Activated naive CD4-positive, alpha-beta T cell treated with anti-CD3 and anti-CD28 coated beads, Interleukin-2, amount 50 U/mL, for 72 hours (primary cell): ENCODE measurements at places on chromosomes 2 and 18.

DNA sequence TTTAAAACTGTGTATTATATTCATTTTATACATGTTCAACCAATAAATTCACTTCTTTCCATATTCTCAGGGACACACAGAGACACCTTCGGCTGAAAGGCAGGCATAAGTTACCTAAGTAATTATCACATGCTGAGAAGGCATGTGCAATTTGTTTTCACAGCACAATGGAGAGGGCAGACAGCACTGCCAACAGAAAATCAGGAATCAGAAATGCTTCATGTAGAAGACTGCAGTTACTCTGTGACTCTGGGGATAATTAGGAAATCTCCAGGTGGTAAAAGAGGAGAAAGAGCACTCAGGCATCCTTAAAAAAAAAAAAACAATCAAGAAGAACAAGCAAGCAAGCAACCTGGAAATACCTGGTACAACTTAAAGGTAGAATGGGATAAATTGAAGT, 49.3 kb downstream of the DSEL start:
- DNase-seq: no peak

DNA sequence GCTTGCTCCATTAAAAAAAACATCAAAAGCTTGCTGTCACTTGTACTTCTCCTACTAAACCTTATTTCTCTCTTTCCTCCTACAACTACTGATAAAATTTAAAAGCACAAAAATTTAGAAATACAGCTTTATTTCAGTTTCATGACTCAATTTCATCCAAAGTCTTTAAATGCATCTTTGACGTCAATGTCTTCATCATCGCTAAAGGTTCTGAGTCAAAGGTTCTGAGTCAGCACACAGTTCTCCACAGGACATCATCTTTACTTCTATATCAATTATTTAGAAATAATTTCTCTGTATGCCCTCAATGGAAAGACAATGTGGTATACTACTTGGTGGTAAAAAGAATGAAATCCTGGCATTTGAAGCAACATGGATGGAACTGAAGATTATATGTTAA, 163.9 kb upstream of the DNMT3A start:
- no peak for DNase-seq

GRCh38 chr18:79532313-79533007, 136.7 kb downstream of the NFATC1 start:
- no peak for DNase-seq

DNA sequence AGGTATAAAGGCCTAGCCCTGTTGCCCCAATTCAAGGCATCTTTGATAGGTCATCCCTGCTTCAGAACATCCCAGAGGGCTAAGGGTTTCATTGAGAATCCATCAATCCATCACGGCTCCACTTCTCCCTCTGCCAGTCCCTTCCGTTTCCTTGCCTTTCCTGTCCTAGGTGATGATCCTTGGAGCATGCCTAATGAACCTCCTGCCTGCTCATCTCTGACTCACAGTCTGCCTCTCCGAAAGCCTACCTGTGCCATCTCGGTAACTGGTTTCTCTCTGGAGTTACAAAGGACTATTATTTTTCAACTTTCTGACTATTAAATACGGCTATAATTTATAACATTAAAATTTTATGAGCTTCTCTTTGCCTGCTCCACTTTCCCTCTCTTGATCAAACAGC, 36.7 kb upstream of the OSBPL6 start:
- DNase-seq: no peak

- DNase-seq: no peak
These were observed 102.4 kb downstream of the BABAM2 start for GRCh38 chr2:27992787-27993401.

DNA sequence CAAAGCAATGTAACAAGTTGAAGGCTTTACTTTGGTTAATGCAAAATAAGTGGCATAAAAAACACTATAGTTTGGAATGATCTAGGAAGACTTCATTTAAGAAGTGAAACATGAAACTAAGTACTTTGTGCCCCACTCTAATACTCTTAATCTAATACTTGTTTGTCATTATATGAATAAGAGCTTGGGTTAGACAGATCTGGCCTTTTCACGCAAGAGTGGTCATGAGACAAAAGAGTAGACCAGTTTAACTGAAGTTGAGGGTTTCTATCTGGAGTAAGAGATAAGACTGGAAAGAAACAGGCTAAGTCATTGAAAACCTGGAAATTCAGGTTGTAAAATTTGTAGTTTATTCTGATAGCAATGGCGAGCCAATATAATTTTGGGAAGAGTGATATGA, 2.8 kb downstream of the SLC30A6 start:
- no peak for DNase-seq

GRCh38 chr2:128558441-128558840, 239.8 kb upstream of the HS6ST1 start:
- DNase-seq: no peak

GRCh38 chr2:21096458-21096857, 27.3 kb upstream of the TDRD15 start:
- no peak for DNase-seq

GRCh38 chr2:97967216-97967592, 28.5 kb downstream of the TMEM131 start:
- no peak for DNase-seq

- no peak for DNase-seq
These were observed 443 bp downstream of the CPSF3 start for GRCh38 chr2:9423922-9424272.

DNA sequence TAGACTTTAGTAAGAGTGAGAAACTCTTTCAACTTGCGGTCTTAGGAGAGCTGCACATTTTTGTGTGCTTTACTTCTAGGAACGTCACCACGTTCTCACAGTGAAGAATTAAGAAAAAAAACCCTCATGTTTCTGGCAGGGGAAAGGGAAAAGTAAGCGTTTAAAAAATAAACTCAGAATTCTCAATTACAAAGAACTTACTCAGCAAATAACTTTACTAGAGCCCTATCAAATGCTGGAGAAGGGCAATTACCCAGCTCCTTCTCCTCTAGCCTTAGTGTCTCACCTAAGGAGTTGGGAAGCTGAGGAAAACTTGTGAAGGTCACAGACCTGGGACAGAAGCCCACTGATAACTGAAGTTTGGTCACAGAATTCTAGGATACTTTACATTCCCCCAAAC, 1500.3 kb downstream of the LRP1B start:
- no peak for DNase-seq

GRCh38 chr18:13176847-13177246, 41.7 kb upstream of the LDLRAD4 start:
- no peak for DNase-seq

- DNase-seq: no peak
These were observed 31.0 kb downstream of the INSIG2 start for GRCh38 chr2:118119158-118119727.

- peak; percentile 69 for DNase-seq
These were observed 7.7 kb upstream of the SP140L start for GRCh38 chr2:230319211-230319862.

- DNase-seq: no peak
These were observed 8.7 kb upstream of the COX7A2L start for GRCh38 chr2:42369532-42370229.

DNA sequence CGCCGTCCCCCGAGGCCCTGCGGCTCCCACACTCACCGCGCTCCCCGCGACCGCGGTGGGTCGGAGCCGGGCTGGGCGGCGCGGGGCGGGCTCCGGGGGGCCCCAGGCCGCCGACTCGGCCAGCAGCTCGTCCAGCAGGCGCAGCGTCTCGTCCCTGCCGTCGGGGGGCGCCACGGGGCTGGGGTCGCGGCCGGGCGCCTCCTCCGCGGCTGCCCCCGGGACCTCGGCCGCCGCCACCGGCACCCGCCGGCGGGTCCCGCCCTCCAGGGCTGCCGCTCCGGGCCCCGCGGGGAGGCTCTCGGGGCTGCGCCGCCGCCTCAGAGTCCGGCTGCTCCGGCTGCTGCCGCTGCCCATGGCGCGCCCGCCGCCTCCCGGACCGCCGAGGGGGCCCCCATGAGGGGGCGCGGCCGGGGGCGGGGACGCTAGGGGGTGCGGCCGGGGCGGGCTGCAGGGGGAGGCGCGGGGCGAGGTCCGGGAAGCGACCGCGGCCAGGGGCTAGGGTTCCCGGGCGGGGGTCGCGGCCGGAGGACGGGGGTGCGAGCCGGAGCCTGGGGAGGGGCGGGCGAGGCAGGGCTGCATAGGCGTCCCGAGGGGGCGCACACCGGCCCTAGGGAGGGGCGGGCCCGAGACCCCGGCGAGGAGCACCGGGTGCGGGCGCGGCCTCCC, at the start of gene CYS1:
TSS of gene CYS1 (minus strand) at position 542 of the 666 bp plus-strand sequence. CDS start at position 354, 188 bp downstream.
- DNase-seq: peak; percentile 33

DNA sequence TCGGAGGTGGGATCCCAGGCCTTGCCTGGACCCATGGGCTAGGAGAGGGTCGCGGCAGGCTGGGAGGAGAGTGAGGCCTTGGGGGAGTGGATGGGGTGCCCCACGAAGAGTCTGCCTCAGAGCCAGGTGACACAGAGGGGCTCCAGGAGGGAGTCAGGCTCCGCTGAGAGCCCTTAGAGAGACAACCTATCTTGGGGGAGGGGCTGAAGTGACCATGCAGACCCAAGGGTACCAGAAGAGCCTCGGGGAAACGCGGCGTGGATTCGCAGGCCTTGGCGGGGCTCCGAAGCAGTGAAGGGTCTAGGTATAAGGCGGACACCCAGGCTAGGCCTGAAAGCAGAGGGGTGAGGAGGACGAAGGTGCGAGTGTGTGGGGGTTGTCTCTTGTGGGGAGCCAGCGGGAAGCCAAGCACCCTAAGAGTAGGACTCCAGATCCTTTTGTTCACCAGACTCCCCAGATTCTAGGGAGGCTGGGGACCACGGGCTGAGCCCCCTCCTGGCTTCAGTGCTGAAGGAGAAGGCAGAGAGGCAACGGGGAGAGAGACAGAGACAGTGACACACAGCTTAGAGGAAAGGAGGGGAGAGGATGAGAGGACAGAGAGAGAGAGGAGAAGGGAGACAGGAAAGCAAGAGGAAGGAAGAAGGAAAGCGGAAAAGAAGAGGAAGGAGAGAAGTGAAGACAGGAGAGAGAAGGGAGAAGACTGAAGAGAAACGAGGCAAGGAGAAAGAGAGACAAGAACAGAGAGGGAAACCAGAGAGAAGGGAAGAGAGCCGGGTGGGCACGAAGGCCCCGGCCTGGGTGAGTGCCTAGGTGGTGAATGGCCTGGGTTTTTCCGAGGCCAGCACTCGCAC, 1.1 kb upstream of the HOXD11 start:
- no peak for DNase-seq

DNA sequence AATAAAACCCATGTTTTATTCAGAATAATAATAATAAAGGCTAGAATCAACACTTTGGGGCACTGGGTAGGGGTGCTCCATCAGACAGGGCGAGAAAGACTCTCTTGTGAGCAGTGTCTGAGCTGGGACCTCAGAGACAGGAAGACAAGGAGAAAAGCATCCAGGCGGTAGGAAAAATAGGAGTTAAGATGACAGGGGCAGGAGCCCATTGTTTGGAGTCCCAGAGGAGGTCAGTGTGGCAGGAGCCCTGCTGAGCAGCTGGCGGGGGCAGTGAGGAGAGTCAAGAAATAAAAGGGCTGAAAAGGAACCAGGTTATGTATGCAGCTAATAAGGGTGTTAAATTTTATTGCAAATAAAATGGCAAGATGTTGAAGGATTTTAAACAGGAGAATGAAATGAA, 457.4 kb downstream of the FBXO15 start:
- no peak for DNase-seq

DNA sequence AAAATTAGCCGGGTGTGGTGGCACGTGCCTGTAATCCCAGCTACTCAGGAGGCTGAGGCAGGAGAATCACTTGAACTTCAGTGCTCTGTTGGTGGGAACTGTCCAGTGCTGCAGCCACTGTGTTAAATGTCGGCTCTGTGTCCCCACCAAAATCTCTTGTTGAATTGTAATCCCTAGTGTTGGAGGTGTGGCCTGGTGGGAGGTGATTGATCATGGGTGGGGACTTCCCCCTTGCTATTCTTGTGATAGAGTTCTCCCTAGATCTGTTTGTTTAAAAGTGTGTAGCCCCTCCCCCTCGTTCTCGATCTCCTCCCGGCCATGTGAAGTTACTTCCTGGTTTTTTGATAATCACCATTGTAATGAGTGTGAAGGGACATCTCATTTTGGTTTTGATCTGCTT, 9.8 kb upstream of the RPL31 start:
- no peak for DNase-seq

GRCh38 chr2:151470556-151470955, 60.9 kb downstream of the RIF1 start:
- DNase-seq: no peak

DNA sequence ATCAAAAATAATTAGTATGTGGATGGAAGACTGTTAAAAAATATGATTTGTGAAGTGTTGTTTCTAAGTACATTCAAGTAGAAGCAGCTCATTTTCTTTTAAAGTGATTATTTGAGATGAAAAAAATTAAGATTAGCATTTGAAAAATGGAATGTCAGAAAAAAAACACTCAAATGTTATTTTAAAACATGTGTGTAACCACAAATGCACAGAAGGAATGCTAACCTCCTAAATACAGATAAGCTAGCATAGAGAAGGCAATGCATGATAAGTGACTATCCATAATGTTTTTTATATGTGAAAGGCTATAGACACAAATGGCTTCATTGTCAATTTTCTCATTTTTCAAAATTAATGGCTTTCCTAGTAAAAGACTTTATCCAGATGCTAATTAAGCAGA, 198.9 kb downstream of the NYAP2 start:
- no peak for DNase-seq

- no peak for DNase-seq
These were observed 73.0 kb upstream of the KCTD1 start for GRCh38 chr18:26621161-26622026.

DNA sequence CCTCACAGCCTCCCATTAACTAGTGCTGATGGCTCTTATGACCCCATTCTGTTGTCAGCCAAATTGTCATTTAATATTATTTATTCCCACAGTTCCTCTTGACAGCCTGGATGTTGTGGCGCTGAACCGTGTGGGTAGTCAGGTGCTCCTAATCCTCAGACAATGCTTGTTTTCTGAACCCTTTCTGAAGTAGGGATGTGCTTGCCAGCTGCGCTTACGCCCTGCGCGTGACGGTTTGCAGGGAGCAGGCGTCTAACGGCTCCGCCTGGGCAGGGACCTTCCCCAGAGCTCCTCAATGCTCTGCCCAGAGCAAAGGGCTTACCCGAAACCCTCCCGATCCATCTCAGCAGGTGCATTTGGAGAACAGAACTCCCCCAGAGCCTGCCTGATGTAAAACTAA, 358.2 kb upstream of the MYT1L start:
- DNase-seq: no peak

GRCh38 chr2:72142570-72143440, 4.9 kb downstream of the CYP26B1 start:
- DNase-seq: no peak

DNA sequence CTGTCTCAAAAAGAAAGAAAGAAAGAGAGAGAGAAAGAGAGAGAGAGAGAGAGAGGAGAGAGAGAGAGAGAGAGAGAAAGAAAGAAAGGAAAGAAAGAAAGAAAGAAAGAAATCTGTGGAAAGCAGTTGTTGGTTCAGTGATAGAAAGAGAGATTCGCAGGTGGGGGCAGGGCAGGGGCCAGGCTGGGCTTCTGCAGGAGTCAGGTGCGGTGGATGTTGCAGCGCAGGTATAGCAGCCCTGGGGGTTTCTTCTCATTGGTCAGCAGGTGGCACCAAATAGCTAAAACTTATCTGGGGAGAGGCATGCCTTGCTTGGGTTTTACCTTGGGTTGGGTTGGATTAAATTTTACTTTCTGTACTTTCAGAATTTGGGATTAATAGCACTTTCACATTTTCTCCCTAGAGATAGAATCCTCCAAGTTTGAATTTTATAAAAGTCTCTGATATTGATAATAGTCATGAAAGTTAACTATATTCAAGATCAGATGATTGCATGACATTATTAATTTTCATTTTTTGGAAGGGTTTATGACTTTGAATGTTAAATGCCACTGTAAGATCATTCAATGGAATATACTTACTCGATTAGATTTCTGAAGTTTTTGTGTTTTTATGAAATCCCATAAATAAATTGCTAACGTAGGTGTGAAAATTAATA, 66.6 kb downstream of the SPTBN1 start:
- DNase-seq: peak; percentile 68

- no peak for DNase-seq
These were observed 26.2 kb downstream of the FER1L5 start for GRCh38 chr2:96668771-96669170.
